ENCODE measurements at places on chromosomes 11 and 22. TPM values are rescaled to one million over a fixed set of nuclear protein-coding genes. Genes with fewer than 3 reads are reported as not detected.

LIF gene
- total RNA-seq: 4.8 TPM

RFPL1 gene
- total RNA-seq: not detected

FOLR2 gene
- 78.7 TPM for total RNA-seq

PKP3 gene
- total RNA-seq: 1.1 TPM

C11orf71 gene
- total RNA-seq: 6.2 TPM

CHADL gene
- total RNA-seq: 7.8 TPM

DERL3 gene
- total RNA-seq: not detected

HEPN1 gene
- total RNA-seq: not detected

LMF2 gene
- 67.1 TPM for total RNA-seq

DNA sequence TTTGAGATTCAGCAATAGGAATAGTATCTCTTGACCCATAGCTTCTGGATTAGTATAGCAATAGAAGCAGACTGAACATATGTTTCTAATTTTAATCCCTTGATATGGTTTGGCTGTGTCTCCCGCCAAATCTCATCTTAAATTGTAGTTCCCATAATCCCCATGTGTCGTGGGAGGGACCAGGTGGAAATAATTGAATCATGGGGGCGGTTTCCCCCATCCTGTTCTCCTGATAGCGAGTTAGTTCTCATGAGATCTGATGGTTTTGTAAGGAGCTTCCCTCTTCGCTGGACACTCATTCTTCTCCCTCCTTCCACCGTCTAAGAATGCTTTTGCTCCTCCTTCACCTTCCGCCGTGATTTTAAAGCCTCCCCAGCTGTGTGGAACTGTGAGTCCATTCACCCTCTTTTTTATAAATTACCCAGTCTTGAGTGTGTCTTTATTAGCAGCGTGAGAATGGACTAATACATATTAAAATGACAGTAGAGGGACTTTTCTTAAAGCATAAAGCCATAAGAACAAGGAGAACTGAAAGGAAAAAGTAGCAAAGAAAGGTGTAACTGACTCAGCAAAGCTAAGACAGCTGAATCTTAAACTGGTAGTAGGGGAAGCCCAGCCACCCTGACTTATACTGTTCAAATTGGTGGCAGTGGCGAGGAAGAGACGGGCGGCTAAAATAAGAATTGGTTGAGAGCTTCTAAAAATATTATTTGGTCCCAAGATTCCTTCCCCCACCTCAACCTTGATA, 20.3 kb upstream of the SLN start:
- no peaks in the 10 kb centered on the region for H3K36me3 ChIP-seq
- H3K27ac ChIP-seq: no peak overlapping the region
- no peak for DNase-seq
- no peaks in the 10 kb centered on the region for H3K4me1 ChIP-seq
- H3K4me3 ChIP-seq: no peak overlapping the region

DNA sequence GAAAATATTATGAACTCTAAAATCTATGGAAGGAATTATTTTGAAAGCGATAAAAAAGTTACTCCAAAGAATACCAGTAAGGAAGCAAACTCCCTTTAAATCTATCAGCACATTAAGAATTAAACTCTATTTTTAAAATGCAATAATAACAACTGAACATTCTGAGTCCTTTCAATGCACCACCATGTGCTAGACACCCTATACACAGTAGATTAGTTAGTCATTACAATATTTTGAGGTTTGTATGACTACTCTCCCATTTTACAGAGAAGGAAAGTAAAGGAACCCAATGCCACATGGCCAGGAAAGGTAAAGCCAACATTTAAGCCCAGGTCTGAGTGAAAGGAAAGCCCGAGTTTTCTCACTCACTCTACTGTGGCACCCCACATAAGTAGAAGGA, 17.7 kb downstream of the JAML start:
- no peaks in the 10 kb centered on the region for H3K27me3 ChIP-seq
- no peak overlapping the region for H3K4me3 ChIP-seq
- no peaks in the 10 kb centered on the region for H3K36me3 ChIP-seq
- DNase-seq: no peak

DNA sequence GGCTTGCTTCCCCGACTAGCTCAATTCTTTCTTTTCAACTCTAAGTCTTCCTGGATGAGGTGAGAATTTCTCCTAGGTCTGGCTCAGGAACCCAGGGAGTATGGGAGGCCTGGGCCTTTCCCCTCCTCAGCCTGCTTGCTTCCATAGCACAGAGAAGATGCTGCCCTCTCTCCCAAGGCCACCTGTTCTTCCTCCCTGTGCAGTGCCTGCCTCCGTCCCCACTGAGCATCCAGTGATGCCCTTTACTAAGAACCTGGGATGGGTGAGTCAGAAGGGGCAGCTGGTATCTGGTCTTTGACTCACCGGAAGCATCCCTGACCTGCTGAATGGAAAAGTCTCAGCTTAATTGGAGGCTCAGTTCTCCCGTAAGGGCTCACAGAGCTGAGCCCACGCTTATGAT, 607.9 kb downstream of the BUD13 start:
- no peak overlapping the region for H3K4me3 ChIP-seq
- H3K36me3 ChIP-seq: no peaks in the 10 kb centered on the region
- peak; percentile 87 for DNase-seq

DNA sequence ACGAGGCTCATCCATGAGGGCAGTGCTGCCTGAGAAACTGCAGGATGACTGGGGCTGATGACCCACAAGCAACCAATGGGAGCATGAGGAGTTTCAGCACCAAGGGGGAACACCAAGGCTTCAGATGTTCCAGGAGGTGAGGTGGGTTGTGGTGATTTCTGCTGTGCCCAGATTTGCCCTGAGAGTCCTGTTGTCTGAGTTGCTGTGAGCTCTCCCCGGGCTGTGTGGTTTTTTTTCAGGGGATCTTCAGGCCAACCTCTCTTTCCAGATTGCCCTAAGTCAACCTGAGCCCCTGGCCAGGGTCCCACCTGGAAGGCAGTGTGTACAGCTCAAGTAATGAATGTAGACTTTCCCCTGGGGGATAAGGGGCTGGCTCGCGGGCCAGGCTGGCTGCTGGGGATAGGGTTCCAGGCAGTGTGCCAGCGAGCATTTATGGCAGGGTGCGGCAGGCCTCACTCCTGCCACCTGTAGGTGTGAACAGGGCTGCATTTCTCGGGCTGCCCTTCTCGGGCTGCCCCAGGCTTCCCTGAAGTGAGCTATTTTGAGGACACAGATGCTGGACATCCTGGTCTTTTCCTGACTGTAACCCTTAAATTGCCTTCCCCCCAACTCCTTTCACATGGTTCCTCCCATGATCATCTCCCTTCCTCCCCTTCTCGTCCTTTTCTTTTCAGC, 9.8 kb downstream of the SLC22A6 start:
- no peak overlapping the region for H3K4me3 ChIP-seq
- H3K27ac ChIP-seq: no peak overlapping the region
- no peaks in the 10 kb centered on the region for H3K36me3 ChIP-seq

DNA sequence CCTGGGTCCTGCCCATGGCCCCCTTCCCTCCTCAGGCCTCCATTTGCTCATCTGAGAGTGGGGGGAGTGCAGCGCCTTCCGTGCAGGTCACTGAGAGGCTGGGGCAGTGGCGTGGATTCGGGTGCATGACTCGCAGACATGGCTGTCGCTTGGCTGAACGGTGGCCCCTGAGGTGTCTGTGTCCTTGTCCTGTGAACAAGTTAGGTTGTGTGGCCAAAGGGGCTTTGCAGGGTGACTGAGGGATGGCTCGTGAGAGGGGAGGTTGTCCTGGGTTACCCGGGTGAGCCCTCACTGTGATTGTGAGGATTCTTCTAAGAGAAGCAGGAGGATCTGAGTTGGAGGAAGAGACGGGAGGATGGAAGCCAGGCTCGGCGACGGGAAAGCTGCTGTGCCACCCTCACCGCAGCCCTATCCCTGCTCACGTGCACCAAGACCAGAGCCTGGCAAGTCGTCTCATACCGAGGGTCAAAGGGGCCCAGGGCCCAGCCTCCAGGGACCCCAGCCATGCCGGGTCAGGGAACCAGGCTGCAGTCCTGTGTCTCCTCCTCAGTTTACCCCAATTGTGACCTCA, 79.1 kb downstream of the KCNQ1 start:
- peak; percentile 68 for DNase-seq
- H3K27ac ChIP-seq: no peak overlapping the region
- H3K36me3 ChIP-seq: peaks cover 6% of the 10 kb centered on the region
- peaks cover 6% of the 10 kb centered on the region for H3K4me1 ChIP-seq
- no peaks in the 10 kb centered on the region for H3K27me3 ChIP-seq
- no peak overlapping the region for H3K4me3 ChIP-seq

- H3K27me3 ChIP-seq: no peaks in the 10 kb centered on the region
- no peak for DNase-seq
- peaks cover 45% of the 10 kb centered on the region for H3K4me1 ChIP-seq
- peak overlapping the region; percentile 78 for H3K27ac ChIP-seq
- H3K36me3 ChIP-seq: no peaks in the 10 kb centered on the region
Observed at GRCh38 chr11:12187399-12187798, 77.0 kb downstream of the MICAL2 start.

GRCh38 chr11:77866336-77866735, 45.4 kb downstream of the AAMDC start:
- no peaks in the 10 kb centered on the region for H3K27me3 ChIP-seq
- H3K4me1 ChIP-seq: peaks cover 3% of the 10 kb centered on the region
- H3K27ac ChIP-seq: no peak overlapping the region
- H3K36me3 ChIP-seq: peaks cover 45% of the 10 kb centered on the region

- peaks cover 49% of the 10 kb centered on the region for H3K4me1 ChIP-seq
- DNase-seq: no peak
- peaks cover 18% of the 10 kb centered on the region for H3K36me3 ChIP-seq
- no peak overlapping the region for H3K27ac ChIP-seq
Observed at GRCh38 chr11:6475936-6476335, 2.2 kb upstream of the TRIM3 start.

DNA sequence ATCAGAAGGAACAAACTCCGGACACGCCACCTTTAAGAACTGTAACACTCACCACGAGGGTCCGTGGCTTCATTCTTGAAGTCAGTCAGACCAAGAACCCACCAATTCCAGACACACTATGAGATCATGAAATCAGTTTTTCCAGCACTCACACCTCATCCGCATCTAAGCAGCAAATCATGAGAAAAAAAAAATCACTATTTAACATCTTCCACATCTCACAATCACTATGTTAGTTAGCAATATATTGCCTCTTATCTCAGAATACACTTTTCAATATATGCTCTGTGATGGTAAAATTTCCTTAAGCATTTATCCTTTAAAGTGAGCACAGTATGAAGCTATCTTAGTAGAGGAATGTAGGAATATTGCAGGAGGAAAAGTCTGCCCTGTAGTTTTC, 328.7 kb downstream of the FAM181B start:
- no peaks in the 10 kb centered on the region for H3K36me3 ChIP-seq
- no peaks in the 10 kb centered on the region for H3K27me3 ChIP-seq
- H3K4me1 ChIP-seq: no peaks in the 10 kb centered on the region
- no peak overlapping the region for H3K4me3 ChIP-seq
- H3K27ac ChIP-seq: no peak overlapping the region
- DNase-seq: no peak

DNA sequence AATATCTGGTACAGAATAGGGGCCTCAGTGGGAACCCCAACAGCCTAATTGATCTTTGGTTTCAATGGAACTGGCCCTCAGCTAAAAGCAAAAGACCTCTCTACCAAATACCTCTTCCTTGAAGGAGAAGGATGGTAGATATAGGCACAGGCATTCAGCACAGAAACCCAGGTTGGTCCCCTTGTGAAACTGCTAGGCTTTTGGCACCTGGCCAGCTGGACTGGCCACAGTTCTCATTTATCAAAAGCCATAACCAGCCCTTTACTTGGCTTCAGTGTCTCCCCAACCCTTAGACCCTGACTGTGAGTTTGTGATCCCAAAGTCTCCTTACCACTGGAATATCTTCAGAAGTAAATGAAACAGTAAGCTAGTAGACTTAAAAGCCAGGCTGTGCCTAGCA, 152.9 kb downstream of the TENM4 start:
- no peaks in the 10 kb centered on the region for H3K4me1 ChIP-seq
- no peaks in the 10 kb centered on the region for H3K36me3 ChIP-seq
- H3K27me3 ChIP-seq: no peaks in the 10 kb centered on the region
- no peak overlapping the region for H3K4me3 ChIP-seq
- H3K27ac ChIP-seq: no peak overlapping the region
- no peak for DNase-seq

DNA sequence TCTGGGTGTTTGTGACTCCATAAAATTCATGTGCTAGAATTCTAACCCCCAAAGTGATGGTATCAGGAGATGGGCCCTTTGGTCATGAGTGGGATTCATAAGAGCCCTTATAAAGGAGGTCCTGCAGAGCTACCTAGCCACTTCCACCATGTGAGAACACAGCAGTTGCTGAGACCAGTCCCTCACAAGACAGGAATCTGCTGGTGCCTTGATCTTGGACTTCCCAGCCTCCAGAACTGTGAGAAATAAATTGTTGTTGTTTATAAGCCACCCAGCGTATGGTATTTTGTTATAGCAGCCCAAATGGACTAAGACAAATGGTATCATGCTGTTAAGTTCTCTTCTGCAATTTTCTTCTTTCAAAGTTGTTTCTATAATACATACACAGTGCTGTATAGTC, 1.5 kb upstream of the PLAAT5 start:
- peak overlapping the region; percentile 88 for H3K27ac ChIP-seq
- H3K4me3 ChIP-seq: no peak overlapping the region
- peaks cover 53% of the 10 kb centered on the region for H3K4me1 ChIP-seq
- no peaks in the 10 kb centered on the region for H3K36me3 ChIP-seq
- H3K27me3 ChIP-seq: no peaks in the 10 kb centered on the region

DNA sequence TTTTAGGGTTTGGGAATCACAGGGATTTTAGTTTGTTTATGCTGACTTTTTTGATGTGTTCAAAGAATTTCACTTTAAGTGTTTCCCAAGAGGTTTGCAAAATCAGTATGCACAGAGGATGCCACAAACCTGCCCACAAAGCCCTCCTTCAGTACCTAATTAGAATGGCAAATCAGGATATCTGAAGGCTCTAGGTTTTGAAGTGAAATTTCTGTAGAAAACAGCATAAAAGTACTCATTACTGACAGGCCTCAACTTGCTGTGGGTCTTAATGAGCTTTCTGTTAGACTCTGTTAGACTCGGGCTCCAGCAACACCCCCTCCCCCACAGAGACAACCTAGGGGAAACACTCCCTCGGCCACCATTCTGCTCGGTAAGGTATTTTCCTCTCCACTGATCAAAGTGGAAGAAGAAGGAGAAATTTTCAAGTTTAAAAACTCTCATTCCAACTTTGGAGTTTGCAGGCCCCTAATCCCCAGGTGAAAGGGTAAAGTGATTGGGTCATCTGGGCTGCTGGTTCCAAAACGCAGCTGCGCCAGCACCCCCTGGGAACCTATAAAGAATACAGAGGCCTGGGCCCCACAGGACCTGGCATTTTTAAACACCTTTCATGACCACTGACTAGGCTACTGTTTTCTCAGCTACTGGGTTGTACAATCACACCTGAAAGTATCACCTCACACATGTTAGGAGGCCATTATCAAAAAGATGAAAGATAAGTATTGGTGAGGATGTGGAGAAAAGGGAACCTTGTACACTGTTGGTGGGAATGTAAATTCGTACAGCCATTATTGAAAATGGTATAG, 67.5 kb downstream of the PLEKHA7 start:
- H3K4me3 ChIP-seq: no peak overlapping the region
- no peak for DNase-seq
- no peaks in the 10 kb centered on the region for H3K4me1 ChIP-seq
- H3K27ac ChIP-seq: no peak overlapping the region
- H3K27me3 ChIP-seq: no peaks in the 10 kb centered on the region
